ENCODE measurements at places on chromosomes 11 and 22.

GRCh38 chr22:30783021-30783420 is 88.3 kb downstream of the OSBP2 start:
- no peak for DNase-seq

DNA sequence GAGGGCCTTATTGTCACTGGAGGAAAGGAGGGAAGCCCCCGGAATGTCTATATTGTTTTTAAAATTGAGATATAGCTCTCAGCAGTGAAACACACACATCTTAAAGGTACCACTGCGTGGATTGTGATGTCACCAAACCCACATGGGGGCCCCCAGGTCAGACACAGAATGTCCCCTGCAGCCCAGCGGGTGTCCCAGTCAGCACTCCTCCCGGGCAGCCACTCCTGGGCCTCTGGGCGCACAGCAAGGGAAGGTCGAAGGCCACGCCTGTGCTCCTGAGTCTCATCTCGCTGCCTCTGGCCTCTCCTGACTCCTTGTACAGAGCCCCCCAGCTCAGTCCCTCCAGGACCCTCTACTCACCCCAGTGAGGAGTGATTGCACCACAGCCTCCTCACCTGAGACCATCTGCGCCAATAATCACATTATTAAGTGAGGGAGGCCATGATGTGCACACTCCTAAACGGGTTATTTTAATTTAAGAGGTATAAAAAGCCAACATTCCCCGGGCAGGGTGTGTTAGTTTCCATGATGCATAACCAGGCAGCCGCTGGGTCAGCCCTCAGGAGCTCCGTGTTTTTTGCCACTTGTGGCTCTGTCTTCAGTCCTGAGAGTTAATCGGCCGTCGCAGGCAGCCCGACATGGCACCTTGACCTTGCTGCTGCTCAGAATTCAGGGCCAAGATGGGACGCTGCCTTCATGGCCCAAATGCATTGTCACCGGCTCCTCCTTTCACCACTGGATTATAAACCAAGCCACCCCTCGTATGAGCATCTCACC is 1089.3 kb downstream of the BRD1 start:
- no peak for DNase-seq

GRCh38 chr11:69388210-69388609 is 93.3 kb upstream of the LINC01488 start:
- DNase-seq, result no peak

GRCh38 chr11:62842171-62842741 is 2.9 kb upstream of the WDR74 start:
- DNase-seq, result peak; percentile 68

DNA sequence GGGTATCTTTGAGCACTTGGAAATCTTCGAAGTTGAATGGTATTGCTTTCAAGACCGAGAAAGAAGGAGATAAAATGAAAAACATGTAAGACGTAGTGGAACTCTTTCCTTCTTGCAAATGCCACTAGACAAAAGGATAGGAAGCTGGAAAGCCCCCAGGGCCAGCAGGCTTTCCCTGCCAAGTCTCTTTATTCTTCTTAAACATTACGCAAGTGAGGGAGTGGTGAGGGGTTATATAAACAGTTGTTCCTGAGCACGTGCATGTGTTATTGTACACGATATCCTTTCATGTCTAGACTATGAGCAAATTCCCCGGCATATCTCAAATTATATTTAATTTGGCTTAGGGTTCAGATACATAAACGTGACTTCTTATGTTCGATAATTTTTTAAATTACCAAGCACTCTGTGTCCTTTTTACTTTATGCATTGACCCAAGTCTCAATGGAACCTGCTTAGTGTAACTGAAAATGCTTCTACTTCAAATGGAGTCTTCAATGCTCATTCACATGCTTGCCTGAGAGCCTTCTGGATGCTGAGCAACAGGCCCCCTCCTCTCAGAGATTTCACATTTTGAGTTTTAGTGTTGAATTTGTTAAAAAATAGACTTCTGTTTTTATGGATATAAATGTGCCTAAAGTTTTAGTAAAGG is 59.0 kb downstream of the PPP2R1B start:
- DNase-seq, result no peak
